Stimulated activated CD4-positive, alpha-beta T cell treated with anti-CD3 and anti-CD28 coated beads, Interleukin-4, amount 100 ng/mL, for 4 hours (primary cell): ENCODE measurements at places on chromosomes 5 and 9.
A peak's percentile ranks its signal among the peaks of the same experiment; 100 is the strongest.

DNA sequence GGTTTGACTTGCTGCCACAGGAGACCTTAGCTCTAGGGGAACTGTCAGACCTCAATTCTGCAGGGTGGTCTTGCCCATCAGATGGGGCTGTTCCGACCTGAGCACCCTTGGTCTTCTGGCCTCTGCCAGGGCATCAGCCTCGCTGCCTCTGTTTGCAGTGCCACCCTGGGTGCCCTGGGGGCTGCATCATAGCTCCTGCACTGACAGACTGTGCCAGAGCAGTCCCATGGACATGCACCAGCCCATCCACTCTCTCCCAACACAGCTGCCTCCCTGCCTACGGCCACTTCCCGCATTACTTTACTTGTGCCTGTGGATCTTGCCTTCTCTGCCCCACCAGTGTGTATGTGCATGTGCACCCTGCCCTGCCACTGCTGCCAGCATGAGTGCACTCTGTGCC lies 884.7 kb upstream of the ARRDC3 start:
- no peak for DNase-seq

GRCh38 chr5:133824661-133825254 lies 143.7 kb downstream of the C5orf15 start:
- DNase-seq = no peak

- DNase-seq = no peak
Measured at GRCh38 chr5:102277144-102277543, 18.9 kb downstream of the SLCO4C1 start.

DNA sequence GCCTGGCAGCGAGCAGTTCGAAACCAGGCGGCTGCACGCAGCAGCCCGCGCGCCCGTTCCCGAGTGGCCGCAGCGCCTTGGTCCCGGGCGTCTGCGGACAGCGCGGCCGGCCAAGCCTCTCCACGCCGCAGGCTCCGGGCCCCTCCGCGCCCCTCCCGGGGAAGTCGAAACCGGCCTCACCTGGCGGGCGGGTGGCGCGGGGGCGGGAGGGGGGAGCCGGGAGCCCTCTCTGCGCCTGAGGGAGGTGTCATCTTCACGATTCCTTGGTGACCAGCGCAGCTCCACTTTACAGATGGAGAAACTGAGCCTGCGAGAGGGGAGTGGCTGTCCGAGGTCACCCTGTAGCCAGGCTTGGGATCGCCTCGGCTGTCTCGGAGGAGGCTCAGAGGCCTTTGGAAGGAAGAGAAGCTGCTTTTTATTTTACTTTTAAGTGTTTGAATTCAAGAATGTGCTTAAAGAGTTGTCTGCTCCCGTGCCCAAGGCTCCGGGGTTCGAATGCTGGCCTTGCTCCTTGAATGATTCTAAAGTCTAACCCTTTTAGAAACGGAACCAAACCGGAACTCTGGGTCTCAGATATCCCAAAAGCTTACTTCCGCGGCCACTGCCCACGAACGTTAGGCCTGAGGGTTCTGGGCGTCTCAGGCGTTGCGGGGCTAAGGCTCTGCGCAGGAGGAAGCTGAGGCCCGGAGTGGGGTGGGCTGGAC lies 662 bp downstream of the SUSD3 start:
- peak; percentile 33 for DNase-seq

GRCh38 chr9:107213561-107214028 lies 69.5 kb upstream of the RAD23B start:
- peak; percentile 23 for DNase-seq

GRCh38 chr5:136453986-136454758 lies 88.8 kb upstream of the TRPC7 start:
- no peak for DNase-seq

DNA sequence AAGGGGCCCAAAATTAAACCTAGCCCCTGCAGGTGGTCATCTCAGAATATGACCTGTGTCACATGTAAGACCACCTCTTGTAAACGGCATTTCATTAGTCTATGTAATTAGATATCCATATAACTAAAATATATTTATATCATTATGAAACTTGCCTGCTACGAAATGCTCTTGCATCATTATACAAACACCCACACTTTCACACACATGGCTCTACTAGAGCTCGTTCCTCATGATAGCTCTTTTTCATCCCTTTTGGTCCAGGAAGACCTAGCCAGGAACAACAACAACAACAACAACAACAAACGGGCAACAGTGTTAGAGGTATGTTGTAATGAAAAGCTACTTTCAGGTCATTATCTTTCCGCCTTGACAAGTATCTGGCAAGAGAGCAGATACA lies 58.6 kb downstream of the LHFPL2 start:
- DNase-seq = no peak

DNA sequence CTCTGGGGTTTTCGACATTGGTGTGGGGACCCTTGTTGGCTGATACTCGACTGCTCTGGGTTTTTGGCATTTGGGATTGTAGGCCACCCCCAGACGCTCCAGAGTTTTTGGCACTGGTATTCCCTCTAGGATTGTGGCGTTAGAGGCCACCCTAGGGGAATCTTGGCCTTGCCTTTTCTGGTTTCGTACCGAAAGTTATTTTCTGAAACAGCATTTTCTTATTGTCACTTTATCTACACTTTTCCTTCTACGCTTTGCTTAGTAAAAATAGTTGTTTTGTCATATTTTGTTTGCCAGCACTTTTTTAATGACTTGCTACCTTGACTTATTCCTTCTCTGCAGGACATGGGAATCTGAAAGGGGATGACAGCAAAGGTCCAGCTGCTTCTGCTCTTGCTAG lies 25.1 kb upstream of the CLPTM1L start:
- DNase-seq = no peak

- DNase-seq = no peak
Measured at GRCh38 chr9:36437790-36438189, 37.7 kb upstream of the RNF38 start.

DNA sequence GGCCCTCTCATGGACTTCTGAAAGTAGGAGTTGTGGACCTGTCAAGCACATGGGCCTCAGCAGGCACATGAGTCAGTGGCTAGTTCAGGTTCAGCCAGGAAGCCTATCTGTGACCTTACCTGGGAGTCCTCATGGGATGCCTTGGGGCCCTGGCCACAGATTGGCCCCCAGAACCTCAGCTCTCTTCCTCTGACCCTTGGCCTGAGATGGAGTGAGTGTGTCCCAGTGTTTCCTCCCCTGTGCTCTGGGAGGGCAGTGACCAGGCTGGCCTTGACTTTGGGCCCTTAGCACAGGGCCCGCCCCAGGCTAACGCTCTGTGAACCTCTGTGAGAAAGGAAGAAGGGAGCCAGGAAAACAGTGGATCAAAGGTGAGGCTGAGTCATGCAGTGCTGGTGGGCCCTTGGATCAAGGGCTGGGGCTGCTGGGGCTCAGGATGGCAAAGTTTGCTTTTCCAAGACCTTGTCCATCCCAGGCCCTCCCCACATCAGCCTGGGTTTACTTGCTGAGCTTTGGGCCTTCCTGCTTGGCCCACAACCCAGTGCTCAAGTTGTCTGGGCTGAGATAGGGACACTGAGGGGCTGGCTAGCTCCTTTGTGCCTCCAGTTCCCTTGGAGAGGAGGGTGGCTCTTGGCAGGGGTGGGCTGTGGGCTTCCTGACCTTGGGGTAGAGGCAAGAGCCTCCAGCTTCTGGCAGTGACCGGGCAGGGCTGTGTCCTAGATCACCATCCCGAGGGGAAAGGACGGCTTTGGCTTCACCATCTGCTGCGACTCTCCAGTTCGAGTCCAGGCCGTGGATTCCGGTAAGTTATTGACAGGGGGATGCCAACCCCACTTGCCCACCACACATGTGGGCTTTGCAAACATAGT lies 41.4 kb downstream of the RGS3 start:
- no peak for DNase-seq

DNA sequence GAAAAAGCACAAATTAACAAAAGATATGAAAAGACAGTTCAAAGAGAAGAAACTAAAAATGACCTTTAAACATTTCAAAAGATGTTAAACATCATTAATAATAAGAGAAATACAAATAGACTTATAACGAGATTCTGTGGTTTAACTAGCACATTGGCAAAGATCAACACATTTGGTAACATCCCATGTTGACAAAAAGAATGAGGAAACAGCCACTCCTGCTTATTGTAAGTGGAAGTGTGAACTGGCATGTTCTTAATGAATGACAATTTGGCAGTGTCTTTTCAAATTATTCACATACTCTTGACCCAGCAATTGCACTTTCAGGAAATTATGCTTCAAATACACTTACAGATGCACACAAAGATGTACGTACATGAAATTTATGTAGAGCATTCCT lies 176.3 kb downstream of the TLE1 start:
- no peak for DNase-seq

DNA sequence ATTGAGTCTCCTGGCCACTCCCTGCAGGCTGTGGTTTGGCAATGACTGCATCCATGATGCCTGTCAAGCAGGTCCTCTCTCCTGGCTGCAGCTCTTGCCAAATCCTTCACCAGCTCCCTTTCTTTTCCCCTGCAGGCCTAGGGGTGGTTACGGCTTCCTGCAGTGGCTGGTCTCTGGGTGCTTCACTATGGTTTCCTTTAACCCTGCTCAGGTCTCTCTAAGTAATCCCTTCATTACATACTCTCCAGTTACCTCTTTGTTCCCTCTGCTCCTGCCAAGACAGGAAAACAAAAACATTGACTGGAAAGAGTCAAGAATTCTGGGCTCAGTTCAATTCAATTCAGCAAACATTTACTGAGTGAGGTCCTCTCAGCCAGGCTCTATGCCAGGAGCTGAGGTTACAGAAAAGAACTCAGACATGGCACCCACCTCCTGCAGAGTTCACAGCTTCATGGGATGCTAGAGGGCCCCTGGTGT lies 19.8 kb upstream of the PTPN3 start:
- DNase-seq = no peak

- DNase-seq = no peak
Measured at GRCh38 chr5:150511578-150512367, 3.8 kb downstream of the NDST1 start.

DNA sequence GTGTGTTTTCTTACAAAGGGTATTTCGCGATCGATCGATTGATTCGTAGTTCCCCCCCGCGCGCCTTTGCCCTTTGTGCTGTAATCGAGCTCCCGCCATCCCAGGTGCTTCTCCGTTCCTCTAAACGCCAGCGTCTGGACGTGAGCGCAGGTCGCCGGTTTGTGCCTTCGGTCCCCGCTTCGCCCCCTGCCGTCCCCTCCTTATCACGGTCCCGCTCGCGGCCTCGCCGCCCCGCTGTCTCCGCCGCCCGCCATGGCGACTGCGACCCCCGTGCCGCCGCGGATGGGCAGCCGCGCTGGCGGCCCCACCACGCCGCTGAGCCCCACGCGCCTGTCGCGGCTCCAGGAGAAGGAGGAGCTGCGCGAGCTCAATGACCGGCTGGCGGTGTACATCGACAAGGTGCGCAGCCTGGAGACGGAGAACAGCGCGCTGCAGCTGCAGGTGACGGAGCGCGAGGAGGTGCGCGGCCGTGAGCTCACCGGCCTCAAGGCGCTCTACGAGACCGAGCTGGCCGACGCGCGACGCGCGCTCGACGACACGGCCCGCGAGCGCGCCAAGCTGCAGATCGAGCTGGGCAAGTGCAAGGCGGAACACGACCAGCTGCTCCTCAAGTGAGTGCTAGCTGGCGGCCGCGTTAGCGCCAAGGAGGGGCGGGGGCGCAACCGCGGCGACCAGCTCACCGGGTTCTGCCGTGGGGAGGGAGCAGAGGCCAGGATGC lies 480 bp downstream of the LMNB1 start:
- peak; percentile 50 for DNase-seq

DNA sequence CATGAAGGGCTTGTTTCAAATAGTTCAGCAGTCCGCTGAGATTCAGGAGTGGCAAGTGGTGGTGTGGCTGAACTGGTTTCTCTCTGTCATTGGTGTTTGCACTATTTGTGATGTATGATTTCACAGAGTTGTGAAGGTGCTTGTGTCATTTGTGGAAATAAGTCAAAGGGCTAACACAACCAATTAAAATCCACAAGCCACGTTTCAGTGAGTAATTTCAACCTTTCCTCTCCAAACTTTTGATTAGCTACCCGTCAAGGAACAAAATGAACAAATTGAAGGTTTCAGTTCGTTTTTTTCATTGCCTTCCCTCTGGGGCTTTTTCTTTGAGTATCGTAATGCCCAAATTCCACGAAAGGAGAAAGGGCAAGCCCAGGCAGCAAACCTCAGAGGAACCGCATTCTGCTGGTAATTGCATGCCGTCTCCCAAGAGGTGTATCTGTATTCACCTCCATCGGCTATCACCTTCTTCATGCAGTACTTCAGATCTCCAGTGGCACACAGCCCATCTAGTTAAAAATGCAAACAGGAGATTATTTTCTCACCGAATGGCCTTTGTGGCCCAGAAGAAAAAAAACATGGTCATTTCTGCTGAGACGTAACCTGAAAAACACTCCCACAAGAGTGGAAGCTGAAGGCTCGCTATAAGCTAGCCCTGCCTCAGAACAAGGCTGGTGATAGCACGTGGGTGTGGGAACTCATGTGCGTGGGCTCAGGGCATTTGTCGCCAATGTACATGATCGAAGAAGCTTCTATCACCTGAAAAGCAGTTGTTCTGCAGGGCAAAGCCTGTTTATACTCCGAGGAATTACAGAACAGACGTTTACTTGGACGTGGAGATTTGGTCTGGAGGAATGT lies 197.1 kb downstream of the NR3C1 start:
- DNase-seq = no peak

- no peak for DNase-seq
Measured at GRCh38 chr9:26043431-26043830, 365.2 kb upstream of the TUSC1 start.

GRCh38 chr9:11618241-11618805 lies 1005.5 kb upstream of the PTPRD start:
- no peak for DNase-seq

GRCh38 chr9:92954049-92954861 lies 6.9 kb downstream of the FGD3 start:
- DNase-seq = peak; percentile 48

- DNase-seq = no peak
Measured at GRCh38 chr9:86529496-86530275, 175.5 kb upstream of the TUT7 start.

DNA sequence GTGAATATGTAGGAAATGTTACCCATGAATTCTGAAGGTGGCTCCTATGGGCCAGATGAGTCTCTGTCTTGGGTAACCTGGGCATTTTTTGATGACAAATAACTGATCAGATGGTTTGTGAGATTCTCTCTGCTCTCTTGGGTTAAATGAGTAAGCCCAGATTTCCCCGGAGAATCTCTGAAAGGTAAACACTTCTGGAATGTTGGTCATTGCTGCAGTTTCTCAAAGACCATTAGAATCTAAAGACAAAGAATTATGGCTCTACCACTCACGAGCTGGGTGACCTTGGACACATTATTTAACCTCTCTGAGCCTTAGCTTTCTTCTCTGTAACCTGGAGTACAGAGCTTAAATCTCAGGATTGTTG lies 191.2 kb downstream of the DAB2IP start:
- no peak for DNase-seq

DNA sequence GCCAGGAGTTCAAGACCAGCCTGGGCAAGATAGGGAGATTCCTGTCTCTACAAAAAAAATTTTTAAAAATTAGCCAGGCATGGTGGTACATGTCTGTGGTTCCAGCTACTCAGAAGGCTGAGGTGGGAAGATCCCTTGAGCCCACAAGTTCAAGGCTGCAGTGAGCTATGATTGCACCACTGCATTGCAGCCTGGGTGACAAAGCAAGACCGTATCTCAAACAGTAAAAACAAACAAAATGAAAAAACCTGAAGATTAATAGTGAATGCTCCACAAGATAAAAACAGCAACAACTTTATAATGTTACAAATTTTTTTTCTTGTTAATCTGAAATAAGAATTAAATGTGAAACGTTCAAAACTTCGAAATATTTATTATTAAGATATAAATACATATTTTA lies 2.7 kb upstream of the TMEM267 start:
- DNase-seq = no peak
